Stimulated activated CD8-positive, alpha-beta memory T cell treated with anti-CD3 and anti-CD28 coated beads, Interleukin-15, amount 100 ng/mL, for 48 hours (primary cell): ENCODE measurements at places on chromosomes 7 and 10.

DNA sequence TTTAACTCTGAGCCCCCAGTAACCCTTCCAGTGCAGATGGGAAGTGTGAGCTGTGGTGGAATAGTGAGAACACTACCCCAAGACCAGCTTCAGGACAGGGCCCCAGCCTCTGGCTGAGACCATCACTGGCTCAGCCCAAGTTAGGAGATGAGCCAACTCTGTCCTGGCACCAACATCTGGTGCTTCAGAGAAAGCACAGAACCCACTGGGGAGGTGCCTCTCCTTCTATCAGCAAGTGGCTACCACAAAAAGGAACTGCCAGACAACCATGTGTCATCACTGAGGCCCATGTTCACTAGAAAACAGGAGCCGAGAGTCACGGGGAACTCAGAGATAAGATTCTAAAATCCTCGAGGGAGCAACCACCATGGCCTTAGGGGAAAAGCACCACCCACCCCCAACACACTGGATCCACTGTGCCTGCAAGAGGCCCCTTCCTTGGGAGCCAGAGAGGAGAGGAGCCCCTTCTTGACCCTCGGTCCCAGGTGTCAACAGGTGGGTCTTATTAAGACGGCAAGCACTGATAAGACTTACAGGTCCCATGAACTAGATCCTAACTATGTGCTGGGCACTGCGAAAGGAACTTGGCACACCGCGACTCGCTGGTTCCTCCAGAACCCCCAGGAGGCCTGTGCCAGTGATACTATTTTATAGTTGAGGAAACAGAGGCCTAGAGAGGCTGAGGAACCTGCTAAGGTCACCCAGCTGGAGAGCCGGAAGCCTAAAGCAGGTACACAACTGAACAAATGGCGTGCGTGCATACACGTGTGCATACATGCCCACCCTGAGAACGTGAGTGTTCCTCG lies 102.7 kb downstream of the FAM53B start:
- DNase-seq: no peak

- no peak for DNase-seq
Observed at GRCh38 chr10:31830887-31831286, 97.7 kb downstream of the ARHGAP12 start.

GRCh38 chr7:150842716-150843115 lies 9.6 kb upstream of the AOC1 start:
- DNase-seq: no peak

GRCh38 chr10:132783165-132783939 lies 2.6 kb downstream of the NKX6-2 start:
- no peak for DNase-seq

GRCh38 chr7:31950091-31950755 lies 120.0 kb downstream of the PDE1C start:
- no peak for DNase-seq

GRCh38 chr7:45873355-45873754 lies 473 bp upstream of the CCDC201 start:
- no peak for DNase-seq

DNA sequence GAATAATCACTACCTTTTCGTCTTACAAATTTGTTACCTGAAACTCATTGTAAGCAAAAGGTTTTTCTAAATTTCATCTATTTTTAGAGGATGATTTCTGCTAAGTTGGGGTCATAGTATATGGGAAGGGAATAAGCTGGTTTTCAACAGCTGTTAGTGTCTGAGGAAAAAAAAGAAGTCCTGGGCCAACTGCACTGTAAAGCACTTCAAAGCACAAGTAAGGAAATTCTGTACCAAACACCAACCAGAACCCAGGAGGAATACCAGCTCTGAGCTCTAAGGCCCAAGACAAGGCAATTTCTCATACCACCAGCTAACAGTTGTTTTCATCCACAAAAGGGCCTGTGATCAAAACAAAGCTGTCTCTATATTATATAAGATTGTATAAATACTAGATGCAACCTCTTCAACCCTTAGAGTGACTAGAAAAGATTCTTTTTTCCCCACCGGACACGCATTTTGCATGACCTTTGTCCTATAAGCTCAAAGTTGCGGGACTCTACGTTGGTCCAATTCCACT lies 6.1 kb upstream of the MEOX2 start:
- no peak for DNase-seq

- DNase-seq: no peak
Observed at GRCh38 chr10:5840314-5841307, 27.4 kb upstream of the GDI2 start.

- DNase-seq: no peak
Observed at GRCh38 chr10:106618646-106619045, 545.9 kb downstream of the SORCS1 start.

DNA sequence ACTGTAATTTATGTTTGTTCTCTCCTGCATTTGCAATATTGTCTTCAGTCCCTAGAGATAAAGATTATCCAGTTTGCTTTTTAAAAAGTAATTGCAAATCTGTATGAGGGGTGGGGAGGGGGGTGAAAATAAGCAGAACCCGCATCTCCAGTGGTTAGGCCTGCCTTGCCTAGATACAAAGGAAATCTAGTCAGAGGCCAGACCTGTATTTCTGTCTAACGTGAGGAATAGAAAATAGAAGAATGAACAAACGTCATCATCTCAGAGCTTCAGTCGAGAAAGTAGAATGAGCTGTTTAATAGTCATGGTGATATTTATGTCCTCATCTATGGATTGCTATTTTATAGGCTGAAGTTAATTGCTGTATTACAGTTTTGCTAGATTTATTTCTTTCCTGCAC lies 284.2 kb downstream of the BICC1 start:
- DNase-seq: no peak

DNA sequence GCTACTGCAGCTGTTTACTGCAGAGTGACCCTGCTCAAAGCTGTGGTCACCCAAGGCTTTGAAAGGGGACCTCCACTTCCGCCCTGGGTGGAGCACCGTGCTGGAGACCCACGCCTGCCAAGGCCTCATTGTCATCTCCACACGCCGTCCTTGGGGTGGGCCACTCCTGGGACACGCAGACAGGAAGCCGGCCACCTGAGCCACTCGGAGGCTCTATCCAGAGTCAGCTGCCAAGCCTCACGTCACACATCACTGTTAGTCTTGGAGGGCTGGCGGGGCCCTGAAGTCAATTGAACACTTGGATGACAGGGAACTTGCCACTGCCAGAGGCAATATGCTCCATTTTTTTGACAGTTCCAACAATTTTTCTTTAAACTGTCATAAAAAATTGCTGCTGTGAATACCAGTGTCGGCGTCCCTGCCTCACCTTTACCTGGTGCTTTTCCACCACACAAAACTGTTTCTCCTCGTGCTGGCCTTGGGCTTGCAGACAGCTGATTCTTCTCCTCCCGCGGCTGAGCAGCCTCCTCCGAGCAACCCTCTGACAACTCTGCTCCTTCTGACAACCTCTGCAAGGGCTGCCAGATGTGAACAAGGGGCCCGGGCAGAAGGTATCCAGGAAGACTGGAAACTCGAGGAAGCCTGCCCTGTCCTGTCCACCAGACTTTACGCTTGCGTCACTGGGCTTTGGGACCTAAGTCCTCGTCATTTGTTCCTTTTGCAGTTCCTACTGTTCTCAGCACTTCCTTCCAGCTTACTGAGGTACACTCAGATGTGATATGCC lies 81.9 kb downstream of the EGFR start:
- no peak for DNase-seq

GRCh38 chr7:137539111-137539715 lies 195.7 kb upstream of the PTN start:
- no peak for DNase-seq

DNA sequence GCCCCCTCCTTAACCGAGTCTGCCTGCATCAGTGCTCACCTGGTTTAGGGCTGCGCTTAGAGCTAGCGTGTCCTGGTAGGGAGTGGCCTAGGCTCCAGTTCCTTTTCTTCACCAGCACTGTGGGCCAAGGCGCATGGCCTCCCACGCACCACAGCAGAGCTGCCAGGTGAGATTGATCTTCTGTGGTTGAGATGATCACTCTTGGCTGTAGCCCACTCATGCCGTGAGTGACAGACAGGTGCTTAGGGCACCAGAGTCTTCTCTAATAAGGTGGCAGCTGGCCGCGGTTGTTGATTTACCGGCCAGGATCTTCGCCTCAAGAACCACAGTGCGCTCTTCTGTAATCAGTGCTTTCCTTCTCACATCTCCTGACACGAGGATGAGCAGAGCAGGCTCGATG lies 157.2 kb upstream of the INSYN2A start:
- no peak for DNase-seq
